ENCODE measurements at places on chromosomes 1 and 21.

DNA sequence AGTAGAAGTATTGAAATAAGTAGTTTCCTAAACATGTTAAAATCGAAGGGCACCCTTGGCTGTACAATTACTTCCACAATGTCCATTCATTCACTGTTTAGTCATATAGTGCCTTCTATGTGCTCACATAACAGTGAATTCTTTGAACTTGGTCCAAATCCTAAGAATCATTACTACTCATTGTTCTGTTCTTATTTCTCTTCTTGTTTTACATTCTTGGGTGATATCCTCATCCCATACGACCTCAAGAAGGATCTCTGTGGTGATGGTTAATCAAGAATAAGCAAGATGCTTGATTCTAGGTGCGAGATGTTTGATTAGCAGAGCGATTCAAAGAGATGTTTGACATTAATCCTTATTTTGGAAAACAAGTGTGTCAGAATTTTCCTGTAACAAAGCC, 667.4 kb upstream of the ZP4 start:
- no peak for DNase-seq

GRCh38 chr21:33828083-33828482, 87.5 kb downstream of the ATP5PO start:
- no peak for DNase-seq

DNA sequence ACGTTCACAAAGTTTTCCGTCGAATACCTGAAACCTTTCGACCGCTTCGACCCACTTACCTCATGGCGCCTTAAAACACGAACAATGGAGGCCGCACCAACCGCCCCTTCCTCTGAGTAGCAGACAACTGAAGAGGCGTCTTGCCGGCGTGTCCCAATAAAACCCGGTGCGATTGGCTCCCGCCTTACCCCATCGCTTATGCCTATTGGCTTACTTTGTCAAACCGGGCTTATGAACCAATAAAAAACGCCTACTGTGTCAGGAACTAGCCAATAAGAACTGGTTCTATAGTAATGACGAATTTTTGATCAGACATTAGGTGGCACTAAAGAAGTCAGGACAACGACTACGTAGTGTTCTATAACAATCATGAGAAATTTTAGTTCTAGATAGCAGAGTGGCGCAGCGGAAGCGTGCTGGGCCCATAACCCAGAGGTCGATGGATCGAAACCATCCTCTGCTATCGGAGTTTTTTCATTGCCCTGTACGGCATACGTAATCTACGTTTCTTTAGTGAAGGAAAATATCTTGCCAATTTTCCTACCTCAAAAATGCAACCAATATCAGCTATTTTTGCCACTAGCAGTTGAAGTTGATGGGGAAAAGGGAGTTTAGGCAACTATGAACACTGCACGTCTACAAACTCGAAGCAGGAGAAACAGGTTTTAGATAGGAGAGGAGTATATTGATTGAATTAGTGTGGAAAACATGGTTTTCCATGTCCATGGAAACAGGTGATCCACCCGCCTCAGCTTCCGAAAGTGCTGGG, at the start of gene ILF2:
Gene ILF2, minus strand, starts transcription at position 135 of the 769 bp plus-strand sequence. Its CDS starts 71 bp downstream, at position 64.
- peak; percentile 96 for DNase-seq

- no peak for DNase-seq
Observed at GRCh38 chr1:1428174-1428573, 7.1 kb upstream of the ANKRD65 start.

GRCh38 chr1:58290685-58291372, 255.7 kb downstream of the OMA1 start:
- no peak for DNase-seq

GRCh38 chr1:232617237-232617636, 12.7 kb downstream of the SIPA1L2 start:
- DNase-seq, result no peak

DNA sequence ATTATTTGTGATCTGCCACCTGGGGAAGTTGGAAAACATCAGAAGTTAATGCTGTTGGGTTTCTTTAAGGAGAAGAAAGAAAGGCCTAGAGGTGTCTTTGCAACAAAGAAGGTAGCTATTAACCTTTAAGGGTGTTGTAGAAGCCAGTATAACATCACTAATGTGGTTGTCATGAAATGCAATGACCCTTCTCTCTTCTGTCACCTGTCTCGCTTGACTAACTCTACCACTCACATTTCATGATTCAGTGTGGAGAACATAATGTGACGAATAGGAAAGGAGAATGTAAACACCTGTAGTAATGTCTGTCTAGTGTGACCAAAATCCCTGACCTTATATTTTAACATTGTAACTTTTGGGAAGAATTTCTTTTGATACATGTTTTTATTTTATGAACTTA, 211.7 kb upstream of the UBE2U start:
- DNase-seq, result no peak

DNA sequence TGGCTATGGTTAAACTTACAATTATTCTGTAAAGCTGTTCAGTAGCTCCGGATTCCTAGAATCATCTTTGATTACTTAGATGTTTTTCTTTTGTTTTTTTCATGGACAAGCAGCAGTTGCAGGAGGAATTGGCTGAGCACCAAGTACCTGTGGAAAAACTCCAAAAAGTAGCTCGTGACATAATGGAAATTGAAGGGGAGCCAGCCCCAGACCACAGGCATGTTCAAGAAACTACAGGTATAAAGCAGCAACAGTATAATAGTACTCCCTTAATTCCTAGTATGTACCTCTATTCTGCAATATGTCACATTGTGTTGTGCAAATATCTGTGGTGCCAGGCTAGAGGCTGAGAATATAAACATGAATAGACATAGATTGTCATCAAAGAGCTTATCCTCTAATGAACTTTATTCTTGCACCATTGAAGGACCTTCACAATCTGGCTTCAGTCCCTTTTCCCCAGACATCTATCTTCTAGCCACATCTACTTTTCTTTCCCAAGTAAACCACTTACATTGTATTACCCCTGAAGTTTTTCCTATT, 132.3 kb upstream of the BMP8A start:
- no peak for DNase-seq

- DNase-seq, result no peak
Observed at GRCh38 chr1:238252033-238252802, 361.5 kb upstream of the ZP4 start.

DNA sequence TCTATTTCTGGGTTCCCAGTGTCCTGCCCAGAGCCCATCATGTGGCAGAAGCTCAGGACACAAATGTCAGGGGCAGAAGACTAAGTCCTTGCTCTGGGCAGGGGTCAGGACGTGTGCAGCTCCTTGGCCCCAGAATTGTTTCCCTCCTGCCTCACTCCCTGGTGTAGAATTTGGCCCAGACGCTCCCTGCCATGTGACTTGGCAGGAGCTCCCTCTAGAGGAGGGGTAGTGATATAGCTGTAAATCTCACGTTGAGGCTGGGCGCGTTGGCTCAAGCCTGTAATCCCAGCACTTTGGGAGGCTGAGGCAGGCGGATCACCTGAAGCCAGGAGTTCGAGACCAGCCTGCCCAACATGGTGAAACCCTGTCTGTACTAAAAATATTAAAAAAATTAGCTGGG, 91.2 kb downstream of the UBIAD1 start:
- DNase-seq, result no peak

DNA sequence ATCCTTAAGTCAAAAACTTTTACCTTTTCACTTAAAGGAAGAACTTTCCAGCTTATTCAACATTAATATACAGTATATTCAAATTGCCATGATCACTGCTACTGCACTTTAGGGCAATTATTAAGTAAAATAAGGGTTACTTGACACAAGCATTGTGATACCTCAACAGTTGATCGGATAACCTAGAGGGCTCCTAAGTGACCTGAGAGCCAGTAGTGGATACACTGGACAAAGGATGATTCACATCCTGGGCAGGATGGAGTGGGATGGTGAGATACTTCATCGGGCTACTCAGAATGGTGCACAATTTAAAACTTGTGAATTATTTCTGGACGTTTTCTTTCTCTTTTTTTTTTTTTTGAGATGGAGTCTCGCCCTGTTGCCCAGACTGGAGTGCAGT, 54.5 kb upstream of the PPM1J start:
- no peak for DNase-seq

DNA sequence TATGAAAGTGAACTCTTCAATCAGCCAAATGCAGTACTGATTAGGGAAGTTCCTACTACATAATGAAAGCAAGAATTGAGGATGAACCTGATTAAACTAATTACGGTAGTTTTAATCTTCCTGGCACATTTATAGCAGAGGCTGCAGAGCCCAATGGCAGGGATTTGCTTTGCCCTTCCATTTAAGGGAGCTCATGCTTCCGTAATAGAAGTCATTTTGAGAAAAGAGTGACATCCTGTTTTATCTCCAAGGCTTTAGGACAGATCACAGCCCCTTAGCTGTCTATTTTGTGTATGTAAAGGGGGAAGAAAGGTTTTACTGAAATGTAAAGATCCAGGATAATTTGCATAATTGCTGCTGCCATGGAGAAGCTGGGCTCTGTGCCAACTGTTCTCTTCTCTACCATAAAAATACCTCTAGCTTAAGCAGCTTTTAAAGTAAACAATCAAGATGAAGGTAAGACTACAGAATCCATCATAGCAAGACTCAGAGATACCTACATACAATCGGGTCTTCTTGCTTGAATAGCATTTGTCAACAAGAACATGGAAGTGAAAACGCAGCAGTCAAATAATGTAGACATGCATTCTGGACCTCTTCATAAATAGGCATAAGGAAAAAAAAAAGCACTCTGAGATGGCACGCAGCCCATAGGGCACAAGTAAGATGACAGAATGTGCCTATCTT, 62.5 kb downstream of the ASH1L start:
- DNase-seq, result no peak

- DNase-seq, result no peak
Observed at GRCh38 chr1:29330856-29331255, 94.5 kb downstream of the PTPRU start.

GRCh38 chr1:61078618-61079295, 3.6 kb upstream of the NFIA start:
- no peak for DNase-seq

GRCh38 chr1:57058652-57059501, 93.1 kb upstream of the C8B start:
- DNase-seq, result no peak

DNA sequence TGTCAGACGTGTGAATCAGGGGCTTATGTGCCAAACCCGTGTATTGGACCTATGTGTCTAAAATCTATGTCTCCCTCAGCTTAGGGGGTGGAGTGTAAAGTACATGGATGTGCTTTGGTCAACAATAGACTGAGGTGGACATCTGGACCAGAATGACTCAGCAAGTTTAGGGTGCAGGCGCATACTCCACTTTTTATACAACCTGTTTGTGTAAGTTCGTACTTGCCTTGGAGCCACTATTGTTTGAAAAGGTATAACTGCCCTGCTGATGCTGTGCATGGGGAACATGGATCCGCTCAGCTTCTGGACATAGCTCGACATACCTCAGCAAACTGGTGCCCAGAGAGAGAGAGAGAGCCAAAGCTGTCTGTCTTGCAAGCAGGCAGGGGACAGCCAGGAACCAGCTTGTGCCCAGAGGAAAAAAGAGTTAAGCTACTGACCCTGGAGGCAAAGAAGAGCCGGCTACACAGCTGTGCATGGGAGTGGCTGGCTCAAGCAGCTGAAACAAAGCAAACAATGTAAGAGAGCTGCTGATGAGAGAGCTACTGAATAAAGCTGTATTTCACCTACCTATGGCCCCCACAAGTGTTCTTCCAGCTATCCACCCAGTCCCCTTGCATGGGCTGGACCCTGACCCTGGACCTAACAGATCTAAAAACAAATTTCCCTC, 41.2 kb downstream of the GJA5 start:
- DNase-seq, result no peak

DNA sequence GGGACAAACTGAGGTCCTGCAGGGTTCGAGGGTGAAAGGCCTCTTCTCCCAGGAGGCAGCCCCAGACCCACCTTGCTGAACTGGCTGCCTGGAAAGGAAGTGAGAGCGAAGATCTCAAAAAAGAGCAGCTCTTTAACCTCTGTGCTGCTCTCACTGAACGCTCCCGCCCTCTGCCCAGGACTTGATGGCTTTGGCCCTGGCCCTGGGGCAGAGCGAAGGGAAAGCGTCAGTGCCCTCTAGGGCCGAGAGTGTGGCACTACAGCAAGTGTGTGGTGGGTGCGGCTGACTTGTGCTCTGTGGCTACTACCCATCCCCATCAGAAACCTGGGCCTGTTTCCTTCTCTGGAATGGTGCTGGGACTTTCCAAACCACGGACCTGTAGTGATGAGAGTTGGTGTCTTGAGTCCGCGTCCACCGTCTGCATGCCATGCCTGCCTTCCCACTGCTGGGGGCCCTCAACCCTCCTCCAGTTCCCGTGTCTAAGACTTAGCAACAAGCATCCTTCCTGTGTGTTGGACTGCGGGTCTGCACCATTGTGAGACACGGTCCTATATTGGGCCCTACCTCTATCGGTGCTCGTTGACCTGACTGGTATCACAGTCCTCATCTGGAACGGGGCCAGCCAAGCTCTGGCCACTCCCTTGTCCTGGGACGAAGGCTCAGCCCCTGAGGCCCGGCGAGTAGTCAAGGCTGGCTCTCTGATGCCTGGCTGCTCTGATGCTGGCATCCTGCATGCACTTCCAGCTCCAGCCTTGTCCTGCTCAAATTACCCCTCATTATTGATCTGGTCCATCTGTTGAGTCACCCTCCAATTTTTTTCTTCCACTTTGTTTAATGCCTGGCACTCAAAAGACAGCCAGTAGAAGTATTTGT, 180.3 kb downstream of the DISC1 start:
- peak; percentile 8 for DNase-seq

GRCh38 chr1:9836632-9836960, 12.8 kb upstream of the CLSTN1 start:
- DNase-seq, result no peak

GRCh38 chr1:98931128-98931835, 73.4 kb downstream of the PLPPR5 start:
- no peak for DNase-seq

- DNase-seq, result no peak
Observed at GRCh38 chr1:54962612-54963395, 17.6 kb upstream of the TMEM61 start.

- DNase-seq, result no peak
Observed at GRCh38 chr21:17673261-17674020, 60.7 kb upstream of the BTG3 start.

DNA sequence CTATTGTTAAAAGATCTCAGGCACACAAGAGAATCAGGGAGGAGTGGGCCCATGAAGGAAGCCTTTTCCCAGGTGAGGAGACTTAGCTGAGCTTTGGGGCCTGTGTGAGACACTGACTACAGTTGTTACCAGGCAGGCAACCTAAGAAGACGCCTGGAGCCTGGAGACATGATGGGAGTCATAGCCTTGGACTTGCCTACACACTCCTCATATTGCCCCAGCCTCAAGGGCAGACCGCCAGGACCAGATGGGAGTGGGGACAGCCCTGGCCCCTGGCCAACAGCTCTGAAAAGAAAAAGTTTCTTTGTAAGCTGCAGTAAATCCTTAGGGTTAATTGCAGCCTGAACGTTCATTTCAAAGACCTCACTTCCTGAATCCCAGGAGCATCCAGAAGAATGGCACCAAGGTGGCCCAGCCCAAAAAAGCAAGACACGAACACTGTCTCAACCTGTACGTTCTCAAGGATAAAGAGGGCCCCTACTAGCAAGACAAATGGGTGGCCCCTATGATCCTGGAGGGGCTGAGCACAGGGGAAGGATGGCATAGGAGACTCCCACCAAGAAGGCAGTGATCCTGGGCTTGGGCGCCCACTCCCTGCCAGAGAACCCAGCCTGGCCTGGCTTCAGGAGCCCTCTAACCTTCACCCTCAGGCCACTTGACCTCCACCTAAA, 33.2 kb upstream of the BTG2 start:
- DNase-seq, result no peak

- DNase-seq, result no peak
Observed at GRCh38 chr1:210441028-210441427, 112.3 kb downstream of the HHAT start.

GRCh38 chr1:59596432-59596831, 218.3 kb upstream of the HOOK1 start:
- DNase-seq, result no peak

Measured in T-cell (primary cell).